Fibroblast of skin of left quadriceps (primary cell): ENCODE measurements at places on chromosomes 2 and 18.

GRCh38 chr2:70527447-70528080 lies 26.1 kb downstream of the TGFA start:
- no peak for DNase-seq

DNA sequence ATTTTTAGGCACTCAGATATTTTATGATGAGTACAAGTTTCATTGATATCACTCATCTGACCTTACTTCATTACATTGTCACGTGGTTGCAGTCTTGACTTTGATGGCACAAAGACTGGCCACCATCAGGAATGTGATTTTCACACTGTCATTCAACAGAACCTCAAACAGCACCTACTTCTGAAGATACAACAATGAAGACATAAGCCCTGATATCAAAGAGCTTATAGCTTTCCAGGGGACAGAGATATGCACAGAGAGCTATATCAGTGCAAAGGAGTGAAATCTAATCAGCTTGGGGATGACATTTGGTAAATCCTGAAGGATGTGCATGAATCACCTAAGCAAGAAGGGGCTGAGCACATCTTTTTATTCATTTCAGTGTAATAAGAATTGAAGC lies 72.3 kb downstream of the MEP1B start:
- no peak for DNase-seq

- no peak for DNase-seq
Observed at GRCh38 chr18:22676423-22676822, 256.7 kb upstream of the RBBP8 start.

DNA sequence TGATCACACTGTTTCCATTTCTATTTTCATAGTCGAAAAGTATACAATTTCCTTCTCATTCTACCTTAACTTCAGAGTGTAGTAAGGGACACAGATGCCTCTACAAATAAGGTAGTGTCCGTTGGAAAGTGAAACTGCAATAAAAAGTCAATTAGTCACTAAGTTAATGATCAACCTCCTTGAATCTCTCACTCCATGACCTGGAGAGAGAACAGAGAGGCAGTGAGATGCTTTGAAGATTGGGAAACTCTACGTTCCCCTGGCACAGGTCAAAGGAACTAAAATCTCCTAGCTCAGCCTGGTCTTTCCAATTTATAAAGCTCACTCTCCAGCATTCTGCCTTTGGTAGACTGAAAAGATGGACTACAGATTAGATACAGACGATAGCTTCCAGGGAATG lies 153.8 kb upstream of the ACAA2 start:
- DNase-seq: no peak

DNA sequence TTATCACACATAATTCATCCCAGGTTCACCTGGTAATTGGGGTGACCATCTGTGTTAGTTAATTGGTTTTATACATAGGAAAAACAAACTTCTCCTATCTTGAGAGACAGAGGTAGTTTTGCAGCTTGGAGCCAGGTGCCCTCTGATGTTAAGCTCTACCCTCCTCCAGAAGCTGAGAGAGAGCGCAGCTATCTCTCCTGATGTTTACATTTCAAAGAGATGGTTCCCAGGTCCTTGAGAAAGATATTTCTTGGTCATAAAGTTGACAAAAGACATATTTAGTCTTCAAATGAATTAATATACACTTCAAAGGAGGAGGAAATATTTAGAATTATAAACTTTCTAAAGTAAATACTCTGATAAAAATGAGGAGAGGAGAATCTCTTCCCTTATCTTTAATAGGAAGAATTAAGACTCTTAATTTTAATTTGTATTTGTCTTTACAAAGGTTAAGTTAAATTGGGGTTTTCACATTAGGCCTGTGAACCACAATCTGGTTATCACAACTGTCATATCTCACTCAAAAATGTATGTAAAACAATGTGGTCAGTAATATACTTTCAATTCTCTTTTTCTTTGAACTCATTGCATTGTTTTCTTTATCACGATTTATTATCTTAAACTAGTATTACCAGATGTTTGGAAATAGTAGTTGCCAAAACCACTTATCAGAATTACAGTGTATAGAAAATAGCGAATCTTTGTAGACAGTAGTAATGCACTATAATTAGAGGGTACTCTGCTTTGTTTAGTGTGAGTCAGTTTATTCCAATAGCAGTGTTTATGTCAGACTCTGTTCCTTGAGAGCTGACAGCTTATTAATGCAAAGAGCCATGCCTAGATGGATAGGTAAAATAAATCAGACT lies 26.8 kb downstream of the SERPINB4 start:
- peak; percentile 6 for DNase-seq

GRCh38 chr18:46008531-46008930 lies 41.4 kb upstream of the EPG5 start:
- no peak for DNase-seq

GRCh38 chr2:106831816-106832569 lies 54.0 kb downstream of the ST6GAL2 start:
- DNase-seq: no peak

GRCh38 chr2:216769626-216770025 lies 74.3 kb upstream of the IGFBP5 start:
- DNase-seq: no peak

GRCh38 chr2:3871002-3871401 lies 167.6 kb downstream of the DCDC2C start:
- DNase-seq: peak; percentile 3

DNA sequence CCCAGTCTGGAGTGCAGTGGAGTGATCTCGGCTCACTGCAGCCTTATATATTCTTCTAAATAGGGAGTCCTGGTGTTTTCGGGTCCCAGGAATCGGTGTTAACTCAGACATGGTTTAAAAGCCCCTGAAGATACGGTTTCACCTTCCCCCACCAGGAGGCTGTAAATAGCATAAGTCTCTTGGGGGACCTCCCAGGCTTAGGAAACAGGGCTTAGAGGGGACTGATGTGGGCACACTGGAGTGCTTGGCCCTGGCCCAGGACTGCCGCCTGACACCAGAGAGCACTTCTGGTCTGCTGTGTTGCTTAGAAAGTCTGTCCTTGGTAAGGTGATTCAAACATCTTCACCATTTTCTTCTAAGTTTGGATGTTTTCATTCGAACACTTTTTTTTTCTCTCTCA lies 39.7 kb upstream of the MAP4K4 start:
- no peak for DNase-seq

DNA sequence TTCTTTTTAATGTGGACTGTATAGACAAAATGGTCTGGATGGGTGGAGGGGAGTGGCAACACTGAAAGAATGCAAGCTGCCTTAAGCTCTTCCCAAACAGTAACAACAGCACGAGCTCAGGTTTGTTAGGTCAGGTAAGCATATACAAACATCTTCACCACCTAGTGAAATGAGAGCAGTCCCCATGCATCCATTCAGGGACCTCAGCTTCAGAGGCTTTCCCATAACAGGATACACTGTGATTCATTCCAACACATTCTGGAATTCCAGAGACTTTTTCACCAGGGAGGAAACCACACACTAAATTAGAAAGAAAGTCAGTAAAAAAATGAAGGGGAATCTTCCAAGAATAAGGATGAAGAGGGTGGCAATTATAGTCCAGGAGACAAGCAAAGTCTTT lies 50.4 kb upstream of the BZW1 start:
- DNase-seq: peak; percentile 61

DNA sequence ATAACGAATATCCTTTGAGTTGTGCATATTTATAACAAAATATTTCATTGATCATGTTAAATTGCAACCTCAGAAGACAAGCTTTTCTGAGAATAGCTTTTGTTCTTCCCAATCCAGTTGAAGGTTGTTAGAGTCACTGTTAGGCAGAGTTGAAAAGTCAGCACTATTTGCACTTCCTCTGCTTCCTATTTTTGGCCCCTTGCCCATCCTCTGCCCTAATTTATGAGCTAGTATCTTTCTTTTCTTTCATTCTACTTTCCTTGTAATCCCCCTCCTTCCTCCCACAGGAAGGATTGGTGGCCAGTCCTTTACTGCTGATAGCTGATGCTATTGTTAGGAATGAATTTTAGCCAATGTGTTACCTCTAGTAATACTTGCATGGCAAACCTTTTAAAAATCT lies 4.9 kb downstream of the RALB start:
- no peak for DNase-seq

- DNase-seq: peak; percentile 37
Observed at GRCh38 chr18:55003695-55004094, 44.4 kb upstream of the CCDC68 start.

DNA sequence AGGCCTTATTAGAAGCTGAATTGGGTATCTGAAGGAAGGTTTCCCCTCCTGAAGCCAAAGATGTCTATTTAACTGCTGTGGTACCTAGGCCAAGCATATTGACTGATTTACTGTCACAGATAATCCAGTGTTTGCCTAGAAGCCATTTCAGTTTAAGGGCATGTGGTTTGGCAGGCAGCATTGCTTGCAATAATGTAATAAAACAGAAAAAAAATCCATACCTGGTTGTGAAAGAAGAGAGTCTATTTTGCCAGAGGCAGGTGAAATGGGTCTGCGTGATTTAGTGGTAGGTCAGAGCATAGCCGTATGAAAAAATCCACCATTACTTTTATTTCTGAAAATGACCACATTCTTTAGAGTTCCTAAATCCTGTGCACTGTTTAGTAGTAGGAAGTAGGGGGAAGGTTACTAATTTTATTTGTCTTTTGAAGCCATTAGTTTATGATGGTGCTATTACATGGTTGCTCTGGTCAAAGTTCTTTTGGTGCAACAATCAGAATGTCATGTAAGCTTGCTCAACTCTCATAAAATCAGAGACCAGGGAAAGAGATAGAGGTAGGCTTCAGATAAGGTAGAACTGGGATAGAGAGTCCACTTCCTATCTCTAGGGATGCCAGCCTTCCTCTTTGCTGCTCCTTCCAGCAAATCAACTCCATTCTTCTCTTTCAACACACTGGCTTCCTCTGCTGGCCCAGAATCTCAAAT lies 343.4 kb downstream of the GPD2 start:
- no peak for DNase-seq

GRCh38 chr2:31324016-31324633 lies 90.2 kb downstream of the EHD3 start:
- DNase-seq: no peak

- DNase-seq: peak; percentile 90
Observed at GRCh38 chr2:17540093-17540812, at the start of gene VSNL1. TSS of gene VSNL1 (plus strand) at chr2:17540696. CDS start at chr2:17592075, 51,379 bp downstream.

- DNase-seq: no peak
Observed at GRCh38 chr18:79765491-79766245, 32.1 kb upstream of the KCNG2 start.
